GM12891 (cell line): ENCODE measurements at places on chromosomes 11 and 22.

DNA sequence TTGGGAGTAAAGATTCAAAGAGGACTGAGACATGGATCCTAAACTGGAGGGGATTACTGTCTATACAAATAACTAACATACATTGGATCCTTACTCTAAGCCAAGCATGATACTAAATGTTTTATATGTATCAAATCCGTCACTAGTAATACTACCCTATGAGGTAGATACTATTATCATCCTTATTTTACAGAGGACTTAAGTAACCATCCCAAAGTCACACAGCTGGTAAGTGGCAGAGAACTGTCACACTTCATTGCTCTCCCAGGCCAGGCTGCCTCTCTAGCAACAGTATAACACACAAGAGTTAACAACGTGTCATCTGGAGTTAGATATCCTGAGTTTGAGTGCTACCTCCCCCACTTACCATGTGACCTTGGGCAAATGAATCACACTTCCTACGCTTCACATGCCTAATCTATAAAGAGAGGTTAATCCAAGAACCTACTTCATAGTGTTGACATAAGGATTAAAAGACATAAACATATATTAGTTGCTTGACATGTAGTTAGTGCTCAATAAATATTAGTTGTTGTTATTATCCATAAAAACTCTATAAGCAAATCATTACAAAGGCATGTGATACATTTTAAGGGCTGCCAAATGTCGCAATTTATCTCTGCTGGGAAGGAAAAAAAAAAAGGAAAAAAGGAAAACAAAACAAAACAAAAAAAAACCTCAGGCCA lies 33.8 kb upstream of the SPON1 start:
- DNase-seq, result no peak

GRCh38 chr22:19213001-19213400 lies 34.5 kb upstream of the SLC25A1 start:
- DNase-seq, result no peak

GRCh38 chr11:15937601-15938120 lies 418.7 kb downstream of the SOX6 start:
- no peak for DNase-seq

- DNase-seq, result no peak
These were observed 965 bp downstream of the OR9Q1 start for GRCh38 chr11:58024601-58025091.

GRCh38 chr11:96237766-96238266 lies 105.2 kb downstream of the MAML2 start:
- no peak for DNase-seq

- no peak for DNase-seq
These were observed 24.1 kb upstream of the POU2AF1 start for GRCh38 chr11:111403051-111403726.

DNA sequence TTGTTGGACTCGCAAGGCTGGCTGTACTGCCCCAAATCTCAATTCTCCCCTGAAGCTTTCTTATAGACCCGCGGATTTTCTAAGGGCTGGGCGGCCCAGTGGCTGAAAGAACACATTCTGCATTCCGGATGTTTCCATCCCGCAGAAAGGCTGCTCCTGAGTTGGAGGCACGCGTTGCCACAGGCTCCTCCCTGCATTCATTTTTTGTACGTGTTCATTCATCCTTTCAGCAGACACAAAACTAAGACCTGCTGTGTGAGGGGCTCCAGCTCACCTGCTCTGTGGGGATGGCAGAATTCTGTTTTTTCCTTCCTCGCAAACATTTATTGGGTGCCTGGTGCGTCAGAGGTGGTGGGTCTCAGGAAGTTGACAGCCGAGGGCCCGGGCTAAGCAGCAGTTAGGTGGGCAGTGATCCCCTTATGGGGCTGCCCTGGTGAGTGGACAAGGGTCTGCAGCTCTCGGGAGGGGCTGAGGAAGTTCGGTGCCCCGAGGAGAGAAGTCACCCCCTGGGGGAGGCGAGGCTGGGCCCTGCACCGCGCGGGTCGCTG lies 23.7 kb downstream of the SHANK3 start:
- no peak for DNase-seq

- no peak for DNase-seq
These were observed 749 bp upstream of the BEST1 start for GRCh38 chr11:61949169-61950034.
